ENCODE measurements at places on chromosomes 4 and X.

GRCh38 chr4:6319530-6320150 lies 50.0 kb downstream of the WFS1 start:
- DNase-seq, result no peak

- no peak for DNase-seq
Measured at GRCh38 chr4:6660430-6660829, 19.9 kb downstream of the MRFAP1 start.

DNA sequence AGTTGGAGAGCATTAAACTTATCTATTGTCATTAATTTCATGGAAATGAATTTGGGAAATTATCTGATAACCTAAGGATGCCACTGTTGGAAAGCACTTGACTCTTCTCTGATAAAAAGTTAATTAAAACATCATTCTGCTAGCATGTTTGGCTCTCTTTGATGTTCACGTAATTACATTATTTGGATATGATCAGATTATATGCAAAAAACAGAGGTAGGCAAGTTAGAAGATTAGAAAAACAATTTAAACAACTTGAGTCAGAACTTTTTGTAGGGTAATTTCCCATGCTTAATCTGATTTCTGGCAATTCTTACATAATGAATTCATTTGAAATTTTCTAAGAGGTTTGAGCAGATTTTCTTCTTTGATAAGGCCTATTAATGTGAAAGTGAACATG lies 882.9 kb downstream of the TRAM1L1 start:
- no peak for DNase-seq

DNA sequence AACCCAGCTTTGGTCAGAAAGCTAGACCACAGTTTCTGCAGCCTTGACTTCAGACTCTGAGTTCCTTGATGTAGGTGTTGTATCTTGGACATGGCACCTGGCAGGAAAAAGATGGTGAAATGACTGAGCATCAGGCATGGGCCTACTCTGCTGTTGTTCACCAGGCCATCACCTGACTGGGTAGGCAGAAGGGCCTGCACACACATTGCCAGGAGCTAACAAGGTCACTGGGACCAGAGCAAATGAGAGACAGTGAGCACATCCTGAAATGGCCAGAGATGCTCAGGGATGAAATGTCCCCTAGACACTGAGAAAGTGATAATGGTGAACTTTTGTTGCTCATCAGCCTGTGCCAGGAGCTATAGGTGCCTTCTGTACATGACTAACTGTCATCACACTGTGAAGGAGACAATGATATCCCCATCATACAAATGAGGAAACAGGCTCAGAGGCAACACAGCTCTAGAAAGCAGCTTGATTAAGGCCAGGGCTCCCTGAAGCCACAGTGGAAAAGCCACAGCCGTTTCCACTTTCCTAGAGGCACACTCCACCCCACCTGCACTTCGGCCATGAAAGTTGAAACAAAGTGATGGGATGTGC lies 128.3 kb downstream of the TSPAN5 start:
- no peak for DNase-seq

DNA sequence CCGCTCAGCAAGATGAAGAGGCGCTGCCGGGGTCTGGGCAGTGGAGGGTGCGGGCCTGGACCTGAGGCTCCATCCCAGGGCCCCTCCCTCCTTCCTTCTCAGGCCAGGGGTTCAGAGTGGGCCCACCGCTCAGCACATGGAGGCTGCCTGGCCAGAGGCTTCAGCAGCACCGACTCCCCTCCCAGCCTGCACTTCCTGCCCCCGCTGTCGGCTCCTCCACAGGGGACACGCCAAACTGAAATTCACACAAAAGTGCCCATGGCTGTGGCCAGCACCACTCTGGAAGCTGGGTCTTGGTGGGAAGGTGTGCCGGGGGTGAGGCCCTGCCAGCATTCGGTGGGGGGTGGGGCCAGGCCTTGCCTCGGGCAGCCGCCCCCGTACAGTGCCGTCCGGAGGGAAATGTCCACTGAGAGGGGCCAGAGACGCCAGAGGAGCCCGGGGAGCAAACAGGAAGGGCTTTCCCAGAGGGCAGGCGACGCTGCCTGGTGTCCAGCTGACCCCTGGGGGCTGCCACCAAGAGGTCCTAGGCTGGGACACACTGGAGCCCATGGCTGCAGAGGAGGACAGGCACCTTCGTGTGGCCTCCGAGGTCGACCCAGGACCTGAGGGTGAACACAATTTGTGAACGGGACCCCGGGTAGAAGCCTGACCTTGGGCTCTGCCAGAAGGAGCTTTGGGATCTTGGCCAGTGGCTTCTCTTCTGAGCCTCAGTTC lies 84.6 kb upstream of the AFAP1 start:
- DNase-seq, result no peak

- DNase-seq, result no peak
Measured at GRCh38 chr4:53981567-53981966, 82.8 kb downstream of the CHIC2 start.

- no peak for DNase-seq
Measured at GRCh38 chr4:19327364-19327763, 924.3 kb upstream of the SLIT2 start.

- no peak for DNase-seq
Measured at GRCh38 chr4:22764183-22764582, 71.4 kb downstream of the GBA3 start.

GRCh38 chr4:79331126-79331876 lies 5.4 kb upstream of the NAA11 start:
- DNase-seq, result no peak

- DNase-seq, result no peak
Measured at GRCh38 chrX:32448945-32449344, 762.4 kb downstream of the DMD start.

GRCh38 chrX:26100421-26100920 lies 37.7 kb upstream of the MAGEB18 start:
- DNase-seq, result no peak

GRCh38 chrX:31894152-31894551 lies 822.3 kb upstream of the FTHL17 start:
- DNase-seq, result no peak

DNA sequence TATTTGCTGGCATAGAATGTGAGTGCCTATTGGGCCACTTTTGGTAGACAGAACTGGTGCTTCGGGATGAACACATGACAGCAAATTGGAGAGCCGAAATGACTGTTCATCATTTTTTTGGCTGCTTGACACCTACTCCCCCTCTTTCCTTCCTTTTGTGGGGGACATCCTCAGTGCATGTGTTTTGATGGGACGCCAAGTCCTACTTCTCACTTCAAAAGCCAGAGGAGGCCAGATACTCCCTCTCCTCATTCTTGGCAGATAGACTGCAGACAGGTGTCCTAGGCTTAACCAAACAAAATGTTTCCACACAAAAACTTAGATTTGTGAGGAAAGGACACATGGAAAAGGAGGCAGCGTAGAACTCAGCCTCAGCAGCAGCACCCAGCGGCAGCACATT lies 62.4 kb downstream of the DCHS2 start:
- no peak for DNase-seq

DNA sequence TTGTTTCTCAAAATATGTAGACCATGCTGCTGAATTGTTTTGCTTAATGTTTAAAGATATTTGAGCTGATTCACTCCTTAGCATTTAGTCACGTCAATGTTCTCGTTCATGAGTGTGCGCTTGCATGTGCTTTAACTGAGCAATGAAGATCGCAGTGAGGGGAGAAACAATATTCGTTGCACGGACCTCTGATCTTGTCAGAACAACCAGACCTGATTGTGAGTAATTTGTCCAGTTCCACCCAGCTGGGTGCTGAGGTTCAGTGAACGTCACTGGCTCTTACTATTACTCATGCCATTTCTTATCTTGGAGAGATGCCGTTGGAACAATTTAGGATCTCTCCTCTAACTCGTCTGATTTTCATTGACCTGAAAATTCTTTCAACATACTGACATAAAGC lies 15.0 kb upstream of the PRKX start:
- peak; percentile 6 for DNase-seq

All from cardiac septum (tissue), 1 donor.